Daoy (cell line): ENCODE measurements at places on chromosomes 1 and 21. TPM values are rescaled to one million over a fixed set of nuclear protein-coding genes. Genes with fewer than 3 reads are reported as not detected.

Gene FMO2
- total RNA-seq: not detected in 2 replicates

GRCh38 chr1:36522461-36523229 lies 39.9 kb upstream of the CSF3R start:
- DNase-seq: no peak

GRCh38 chr1:88661951-88662699 lies 21.9 kb upstream of the PKN2 start:
- DNase-seq: no peak

- no peak for DNase-seq
These were observed 15.2 kb downstream of the AKIRIN1 start for GRCh38 chr1:39006287-39006686.

DNA sequence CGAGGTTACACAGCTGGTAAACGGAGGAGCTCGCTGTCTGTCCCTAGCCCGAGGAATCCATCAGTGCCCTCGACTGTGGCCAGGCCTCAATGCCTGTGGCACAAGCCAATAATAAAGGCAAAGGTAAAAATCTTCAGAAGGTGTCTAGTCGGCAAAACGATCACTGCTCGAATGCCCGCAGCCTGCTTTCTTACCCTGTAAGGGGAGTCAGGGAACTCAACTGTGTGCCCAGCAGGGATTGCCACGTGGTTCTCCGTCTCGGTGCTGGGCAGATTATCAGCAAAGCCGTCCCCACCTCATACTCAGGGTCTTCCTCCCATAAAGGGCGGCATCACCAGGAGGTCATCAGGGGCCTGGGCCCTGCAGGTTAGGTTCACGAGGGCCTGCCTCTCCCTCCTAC lies 103.4 kb downstream of the PAX7 start:
- no peak for DNase-seq

Gene NLRP3
- 3.8 and 4.6 TPM in 2 replicates for total RNA-seq

- DNase-seq: peak; percentile 72
These were observed 38.5 kb upstream of the ENAH start for GRCh38 chr1:225691377-225691776.
